Gastrocnemius medialis (tissue), 4 donors: ENCODE measurements at places on chromosomes 1 and 21. TPM values are rescaled to one million over a fixed set of nuclear protein-coding genes. Genes with fewer than 3 reads are reported as not detected.

- no peaks in the 10 kb centered on the region for H3K36me3 ChIP-seq
- H3K27me3 ChIP-seq, result no peaks in the 10 kb centered on the region
- H3K4me1 ChIP-seq, result no peaks in the 10 kb centered on the region
- DNase-seq, result no peak
Measured at GRCh38 chr1:36956570-36956969, 77.7 kb downstream of the GRIK3 start.

DNA sequence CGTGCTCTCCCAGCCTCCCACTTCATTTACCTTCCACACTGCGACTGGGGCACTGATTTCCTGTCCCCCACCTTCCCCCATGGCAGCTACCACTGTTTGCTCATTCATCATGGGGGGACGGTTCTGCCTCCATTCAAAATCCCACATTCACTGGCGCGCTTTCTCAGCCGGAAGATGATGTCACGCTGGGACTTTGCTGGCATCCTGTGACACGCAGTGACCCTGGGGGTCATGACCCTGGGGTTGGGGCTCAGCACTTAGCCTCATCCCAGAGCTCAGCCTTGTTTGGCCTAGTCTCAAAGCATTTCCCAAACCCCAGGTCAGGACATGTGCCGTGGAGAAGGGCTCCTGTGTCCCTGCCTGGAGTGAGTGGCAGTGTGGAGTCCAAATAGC lies 582 bp upstream of the KCNAB2 start:
- no peak for DNase-seq
- H3K4me3 ChIP-seq, result no peak overlapping the region
- no peak overlapping the region for H3K27ac ChIP-seq
- no peaks in the 10 kb centered on the region for H3K4me1 ChIP-seq
- no peaks in the 10 kb centered on the region for H3K27me3 ChIP-seq

- no peak for DNase-seq
- H3K4me3 ChIP-seq, result no peak overlapping the region
- no peak overlapping the region for H3K27ac ChIP-seq
Measured at GRCh38 chr1:73161418-73161817, 879.1 kb upstream of the NEGR1 start.

DNA sequence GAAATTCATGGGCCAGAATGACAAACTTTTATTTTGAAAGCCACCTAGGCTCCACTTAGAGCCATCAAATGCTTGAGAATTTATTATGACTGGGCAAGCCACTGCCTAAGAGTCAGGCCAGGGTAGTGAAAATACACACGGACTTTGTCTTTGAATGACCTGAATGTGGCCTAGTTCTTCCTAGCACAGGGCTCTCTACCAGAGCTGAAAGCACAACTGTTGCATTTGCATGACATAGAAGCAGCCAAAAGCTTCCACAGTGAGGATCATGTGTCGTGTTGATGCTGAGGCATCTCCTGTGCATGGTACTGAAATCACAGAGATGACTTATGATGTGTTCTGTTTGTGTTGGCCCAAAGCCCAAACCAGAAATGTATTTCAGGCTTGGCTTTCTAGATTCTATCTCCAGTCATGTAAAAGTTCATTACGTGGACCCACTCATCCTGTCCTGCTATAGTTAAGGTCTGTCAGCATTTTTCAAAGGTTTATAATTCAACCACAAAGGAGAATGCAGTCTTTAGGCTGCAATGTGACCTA lies 164.0 kb upstream of the UBE2U start:
- H3K4me3 ChIP-seq, result no peak overlapping the region
- H3K27me3 ChIP-seq, result no peaks in the 10 kb centered on the region
- H3K27ac ChIP-seq, result peak overlapping the region; percentile 84
- no peaks in the 10 kb centered on the region for H3K36me3 ChIP-seq
- peaks cover 57% of the 10 kb centered on the region for H3K4me1 ChIP-seq
- DNase-seq, result peak; percentile 92

- DNase-seq, result no peak
- no peak overlapping the region for H3K27ac ChIP-seq
- H3K36me3 ChIP-seq, result no peaks in the 10 kb centered on the region
- no peaks in the 10 kb centered on the region for H3K4me1 ChIP-seq
- H3K27me3 ChIP-seq, result no peaks in the 10 kb centered on the region
Measured at GRCh38 chr1:198337886-198338285, 181.1 kb downstream of the NEK7 start.

GRCh38 chr1:33443705-33444180 lies 12.8 kb upstream of the PHC2 start:
- H3K4me3 ChIP-seq, result no peak overlapping the region
- H3K27me3 ChIP-seq, result no peaks in the 10 kb centered on the region
- peaks cover 12% of the 10 kb centered on the region for H3K4me1 ChIP-seq
- H3K36me3 ChIP-seq, result no peaks in the 10 kb centered on the region

GRCh38 chr1:231138236-231138635 lies 23.6 kb upstream of the TRIM67 start:
- H3K36me3 ChIP-seq, result no peaks in the 10 kb centered on the region
- no peak overlapping the region for H3K27ac ChIP-seq
- H3K27me3 ChIP-seq, result no peaks in the 10 kb centered on the region

- no peak for DNase-seq
- H3K27me3 ChIP-seq, result no peaks in the 10 kb centered on the region
- H3K4me3 ChIP-seq, result no peak overlapping the region
- H3K4me1 ChIP-seq, result peaks cover 44% of the 10 kb centered on the region
- peak overlapping the region; percentile 94 for H3K27ac ChIP-seq
Measured at GRCh38 chr1:150152182-150152536, 2.4 kb downstream of the PLEKHO1 start.

GPR3 gene
- total RNA-seq, result 0.35 TPM
